Astrocyte of the hippocampus (primary cell): ENCODE measurements at places on chromosomes 12 and 14.

DNA sequence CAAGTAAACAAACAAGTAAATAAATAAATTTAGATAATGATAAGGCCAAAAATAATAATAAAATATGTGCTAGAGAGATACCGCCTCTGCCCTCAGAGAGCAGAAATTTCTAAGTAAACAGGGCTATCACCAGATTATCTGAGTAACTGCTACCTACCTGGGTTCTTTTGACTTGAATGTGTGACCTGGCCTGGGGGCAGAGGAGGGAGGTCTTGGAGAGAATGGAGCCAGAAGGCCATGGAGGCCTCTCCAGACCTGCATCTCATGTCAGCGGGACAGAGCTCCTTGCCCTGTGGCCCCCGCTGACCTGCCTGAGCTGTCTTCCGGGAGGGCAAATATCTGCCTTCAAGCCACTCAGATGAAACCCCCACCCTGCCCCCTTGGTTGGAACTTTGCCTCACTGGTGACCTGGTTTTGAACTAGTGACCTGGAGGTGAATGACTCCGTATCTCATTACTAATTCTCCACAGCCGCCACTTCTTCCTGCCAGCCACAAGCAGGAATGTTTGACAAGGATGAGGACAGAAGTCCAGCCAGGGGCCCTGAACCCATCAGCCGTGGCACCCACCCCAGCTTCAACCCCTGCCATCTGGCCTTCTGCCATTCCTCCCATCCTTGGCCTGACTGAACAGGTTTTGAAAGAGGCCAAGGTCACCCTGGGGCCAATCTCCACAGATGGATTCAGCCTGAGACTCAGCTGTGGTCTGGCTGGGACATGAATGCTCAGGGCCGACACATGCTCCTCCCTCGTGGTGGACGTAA lies 86.8 kb upstream of the PARP11 start:
- DNase-seq: no peak

DNA sequence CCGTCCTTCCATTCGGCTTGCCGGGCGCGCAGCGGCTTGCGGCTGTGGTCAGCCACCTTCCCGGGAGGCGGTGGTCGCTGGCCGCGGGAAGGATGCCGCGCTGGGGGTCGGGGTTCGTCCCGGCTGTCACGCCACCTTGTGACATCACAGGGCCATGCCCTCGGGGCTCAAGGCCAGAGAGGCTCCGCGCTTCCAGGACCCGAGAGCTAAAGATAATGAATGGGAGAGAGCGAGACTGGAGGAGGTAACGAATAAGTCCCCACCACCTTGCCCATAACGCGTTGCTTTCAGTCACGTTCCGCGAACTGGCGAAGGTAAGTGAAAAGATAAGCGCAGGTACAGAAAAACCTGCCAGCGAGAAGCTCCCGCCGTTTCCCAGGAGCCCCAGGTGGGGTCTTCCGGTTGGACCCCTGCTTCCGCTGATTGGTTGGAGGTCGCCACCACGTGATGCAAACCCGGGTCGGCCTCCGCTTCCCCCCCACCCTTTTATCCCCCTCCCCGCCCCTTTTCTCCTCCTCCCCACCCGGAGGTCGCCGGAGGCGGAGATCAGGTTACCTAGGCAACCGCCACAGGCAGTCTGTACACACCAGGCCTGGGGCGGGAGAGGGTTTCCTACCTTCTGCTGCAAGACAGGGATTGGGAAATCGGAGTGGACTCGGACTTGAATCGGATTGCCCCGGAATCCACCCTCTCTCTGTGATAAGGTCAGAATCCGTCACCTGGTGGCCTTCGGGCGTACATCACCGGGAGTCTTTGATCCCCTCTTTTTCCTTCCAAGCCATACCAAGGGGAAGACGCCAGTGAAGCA lies at the start of gene LRRC9:
LRRC9 (plus strand) TSS at position 575 of the 808 bp plus-strand sequence.
- peak; percentile 75 for DNase-seq

GRCh38 chr12:102504871-102505270 lies 24.5 kb upstream of the IGF1 start:
- DNase-seq: no peak

- peak; percentile 48 for DNase-seq
Measured at GRCh38 chr12:89825591-89826449, 117.2 kb upstream of the ATP2B1 start.

GRCh38 chr12:85448548-85449139 lies 168.6 kb downstream of the ALX1 start:
- DNase-seq: peak; percentile 4

DNA sequence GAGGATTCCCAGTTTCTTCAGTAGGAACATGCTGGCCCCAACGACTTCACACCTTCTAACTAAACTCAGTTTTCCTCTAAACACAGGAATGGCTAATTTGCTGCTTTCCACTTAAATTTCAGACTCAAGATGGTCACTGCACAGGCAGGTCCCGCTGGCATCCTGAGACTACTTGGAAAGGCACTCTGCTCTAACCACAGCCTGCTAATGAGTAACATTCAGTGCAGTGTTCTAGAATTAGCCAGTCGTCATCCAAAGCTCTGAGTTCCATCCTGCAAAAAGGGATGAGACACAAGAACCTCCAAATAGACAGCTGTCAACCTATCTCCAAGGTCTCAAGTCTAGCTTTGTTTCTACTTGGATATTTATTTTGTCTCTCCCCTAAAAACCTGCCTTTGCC lies 6.0 kb downstream of the CCDC92 start:
- DNase-seq: peak; percentile 74

DNA sequence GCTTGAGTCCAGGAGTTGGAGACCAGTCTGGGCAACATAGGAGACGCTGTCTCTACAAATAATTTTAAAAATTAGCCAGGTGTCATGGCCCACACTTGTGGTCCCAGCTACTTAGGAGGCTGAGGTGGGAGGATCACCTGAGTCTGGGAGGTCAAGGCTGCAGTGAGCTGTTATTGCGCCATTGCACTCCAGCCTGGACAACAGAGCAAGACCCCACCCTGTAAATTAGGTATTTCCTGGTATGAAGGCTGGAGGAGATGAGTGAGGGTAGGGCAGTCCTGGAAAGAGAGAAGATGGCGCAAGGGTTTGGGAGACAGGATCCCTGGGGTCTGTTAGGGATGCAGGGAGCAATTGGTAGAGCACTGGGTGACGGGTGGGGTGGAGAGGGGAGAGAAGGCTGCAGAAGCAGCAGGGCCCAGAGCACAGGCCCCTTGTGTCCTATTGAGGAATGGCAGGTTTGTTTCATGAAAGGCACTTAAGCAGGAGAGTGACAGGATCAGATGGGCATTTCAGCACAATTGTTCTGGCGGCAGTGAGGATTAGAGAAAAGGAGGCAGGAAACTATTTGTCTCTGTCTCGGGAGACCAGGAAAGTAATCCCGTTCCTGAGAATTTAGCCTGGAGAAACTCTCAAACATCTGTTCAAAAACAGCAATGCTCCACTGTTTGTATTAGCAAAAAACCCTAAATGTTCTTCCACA lies 47.2 kb upstream of the KTN1 start:
- no peak for DNase-seq

GRCh38 chr12:61111218-61111617 lies 1149.0 kb upstream of the USP15 start:
- no peak for DNase-seq

- DNase-seq: peak; percentile 26
Measured at GRCh38 chr12:124024263-124024678, 51.3 kb downstream of the ZNF664 start.

DNA sequence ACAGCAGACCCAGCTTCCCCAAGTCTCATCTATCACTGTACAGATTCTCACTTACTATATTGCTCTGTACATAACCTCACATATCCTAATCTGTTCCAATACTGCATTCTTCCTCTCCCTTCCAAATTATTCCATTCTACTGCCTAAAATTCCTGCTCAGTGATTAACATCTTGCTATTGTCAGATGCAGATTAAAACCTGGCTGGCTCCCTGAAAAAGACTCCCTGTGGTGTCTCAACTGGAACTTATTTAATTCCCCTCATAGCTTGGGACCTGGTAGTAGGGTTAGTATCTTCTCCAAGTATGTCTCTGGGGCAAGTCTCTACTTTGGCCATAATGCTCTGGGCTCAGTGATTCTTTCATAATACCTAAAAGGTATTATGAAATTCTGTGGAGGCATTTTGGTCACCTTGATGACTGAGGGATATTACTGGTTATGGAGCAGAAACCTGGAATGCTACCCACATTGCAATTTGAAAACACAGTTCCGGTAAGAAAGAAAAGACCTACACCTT lies 55.8 kb downstream of the PAWR start:
- peak; percentile 63 for DNase-seq

DNA sequence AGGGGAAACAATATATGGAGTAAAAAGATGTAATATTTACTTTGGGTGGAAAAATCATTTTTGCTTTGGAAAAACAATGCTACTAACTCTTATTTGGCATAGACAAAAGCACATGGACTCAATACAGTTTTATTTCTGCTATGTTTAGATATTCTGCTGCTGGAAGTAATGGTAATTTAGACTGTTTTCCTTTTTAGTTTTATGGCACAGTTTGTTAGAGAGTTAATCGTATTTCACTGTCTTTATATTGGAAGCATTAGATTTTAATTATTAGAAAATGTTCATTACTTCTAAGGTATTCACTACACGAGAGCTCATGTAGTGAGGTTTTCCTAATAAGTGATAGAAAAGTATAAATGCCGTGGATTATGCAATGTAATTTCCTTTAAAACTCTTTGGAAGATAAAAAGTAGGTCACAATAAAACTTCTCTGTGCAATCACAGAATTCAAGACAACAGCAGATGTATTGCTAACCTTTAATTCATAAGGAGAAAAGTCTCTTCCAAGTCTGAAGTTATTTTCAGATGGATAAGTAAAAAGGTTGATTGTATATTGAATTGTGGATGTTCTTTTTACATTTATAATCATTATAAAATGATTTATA lies 851.8 kb downstream of the TMTC2 start:
- no peak for DNase-seq

GRCh38 chr12:92702754-92703679 lies at the start of gene PLEKHG7:
PLEKHG7 (plus strand) TSS chr12:92702989; CDS start chr12:92706632, 3,643 bp downstream.
- no peak for DNase-seq

GRCh38 chr14:77421201-77421600 lies 2.1 kb downstream of the NOXRED1 start:
- DNase-seq: no peak

GRCh38 chr12:14959463-14959862 lies 1.9 kb downstream of the ARHGDIB start:
- no peak for DNase-seq

- DNase-seq: no peak
Measured at GRCh38 chr12:60176891-60177290, 581.1 kb downstream of the SLC16A7 start.

GRCh38 chr12:72273851-72274351 lies 1.7 kb downstream of the TRHDE start:
- DNase-seq: no peak

DNA sequence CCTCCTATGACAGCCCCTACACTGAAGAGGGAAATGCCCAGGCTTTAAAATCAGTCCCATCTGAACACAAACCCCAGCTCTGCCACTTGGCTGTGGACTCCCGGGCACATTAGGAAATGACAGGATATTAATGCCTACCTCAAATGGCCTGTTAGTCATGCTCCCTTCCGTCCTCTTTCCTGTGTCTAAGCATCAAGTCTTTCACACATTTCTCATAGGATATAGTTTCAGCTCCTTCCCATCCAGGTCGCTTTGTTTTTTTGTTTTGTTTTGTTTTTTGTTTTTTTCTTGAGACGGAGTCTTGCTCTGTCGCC lies 16.1 kb downstream of the PLEK2 start:
- DNase-seq: no peak

- DNase-seq: no peak
Measured at GRCh38 chr12:87310126-87310525, 719.1 kb downstream of the C12orf50 start.

DNA sequence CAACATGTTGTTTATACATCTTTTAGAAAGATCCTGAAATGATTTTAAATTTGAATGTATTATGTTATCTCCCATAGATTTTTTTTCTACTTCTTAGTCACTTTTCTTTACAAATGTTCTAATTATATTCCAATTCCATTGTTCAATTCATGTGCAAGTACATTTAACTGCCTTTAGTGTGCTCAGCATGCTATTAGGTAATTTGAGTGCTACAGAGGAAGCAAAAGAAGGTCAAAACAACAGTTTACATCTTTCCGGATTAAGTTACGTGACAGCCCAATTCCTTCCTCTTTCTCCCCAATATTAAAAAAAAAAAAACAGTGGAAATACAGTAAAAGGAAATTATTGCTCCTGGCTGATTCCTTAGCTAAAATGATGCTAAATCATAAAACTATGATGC lies 98.3 kb downstream of the RTN1 start:
- no peak for DNase-seq

- DNase-seq: peak; percentile 65
Measured at GRCh38 chr12:54404061-54405004, 14.7 kb downstream of the ITGA5 start.

GRCh38 chr12:31590642-31591379 lies at the start of gene DENND5B:
DENND5B (minus strand) TSS chr12:31591136; CDS start chr12:31590832, 304 bp downstream.
- peak; percentile 94 for DNase-seq

DNA sequence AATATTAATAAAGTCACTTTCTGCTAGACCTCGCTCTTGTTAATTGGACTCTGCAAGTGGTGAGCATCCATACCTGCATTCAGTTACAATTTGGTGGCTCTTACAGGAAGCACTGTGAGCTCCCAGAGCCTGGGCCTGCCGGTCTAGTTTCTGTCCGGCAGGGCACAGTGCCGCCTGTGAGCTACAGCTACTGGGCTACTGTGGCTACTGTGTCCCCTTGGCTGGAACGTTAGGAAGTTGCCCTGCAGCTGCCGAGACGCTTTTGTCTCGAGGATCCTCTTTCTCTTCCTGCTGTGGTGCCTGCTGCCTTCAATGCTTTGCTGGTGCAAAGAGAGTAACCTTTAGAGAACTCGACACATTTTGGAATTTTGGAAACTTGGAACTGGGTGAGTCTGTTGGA lies 44.6 kb upstream of the PTGDR start:
- no peak for DNase-seq

- DNase-seq: peak; percentile 83
Measured at GRCh38 chr14:73786636-73787485, 64.8 kb upstream of the PTGR2 start.

- no peak for DNase-seq
Measured at GRCh38 chr12:52171950-52172512, 19.8 kb downstream of the KRT80 start.

- DNase-seq: no peak
Measured at GRCh38 chr14:55198749-55199148, 7.4 kb upstream of the DLGAP5 start.

GRCh38 chr12:127459687-127460086 lies 807.3 kb upstream of the TMEM132C start:
- no peak for DNase-seq

- DNase-seq: peak; percentile 69
Measured at GRCh38 chr12:95998611-95999286, 2.6 kb upstream of the HAL start.

DNA sequence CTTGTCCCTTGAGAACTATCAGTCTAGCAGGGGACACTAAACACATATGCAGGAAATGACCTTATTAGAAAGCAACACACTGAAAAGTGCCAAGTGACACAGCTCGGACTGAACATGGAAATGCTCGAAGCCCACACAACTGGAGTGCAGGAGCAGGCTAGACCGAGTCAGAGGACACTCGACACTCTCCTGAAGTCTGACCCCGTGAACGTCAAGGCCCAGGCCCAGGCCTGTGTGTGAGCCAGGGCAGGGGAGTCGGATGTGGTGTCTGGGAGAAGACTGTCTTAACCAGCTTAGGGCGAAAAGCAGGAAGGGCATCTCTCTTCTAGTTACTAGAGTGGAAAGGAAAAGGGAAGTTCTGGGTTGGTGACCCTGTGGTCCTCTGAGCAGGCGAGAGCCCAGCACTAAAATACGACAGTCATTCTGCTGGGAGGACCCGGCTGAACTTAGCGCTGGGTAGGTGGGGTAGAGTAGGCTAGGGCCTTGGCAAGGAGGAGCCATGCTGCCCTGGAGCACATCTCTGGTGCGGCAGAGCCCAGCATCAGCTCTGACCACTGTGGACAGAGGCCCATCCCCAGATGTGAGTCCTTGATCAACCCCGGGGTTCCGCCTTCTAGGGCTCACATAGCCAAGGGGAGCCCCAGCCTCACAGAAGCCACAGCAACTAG lies 93.0 kb downstream of the NTF3 start:
- DNase-seq: no peak
